ENCODE measurements at places on chromosomes 13 and 19.

GRCh38 chr19:2523630-2524311 lies 47.8 kb downstream of the GADD45B start:
- DNase-seq: no peak

DNA sequence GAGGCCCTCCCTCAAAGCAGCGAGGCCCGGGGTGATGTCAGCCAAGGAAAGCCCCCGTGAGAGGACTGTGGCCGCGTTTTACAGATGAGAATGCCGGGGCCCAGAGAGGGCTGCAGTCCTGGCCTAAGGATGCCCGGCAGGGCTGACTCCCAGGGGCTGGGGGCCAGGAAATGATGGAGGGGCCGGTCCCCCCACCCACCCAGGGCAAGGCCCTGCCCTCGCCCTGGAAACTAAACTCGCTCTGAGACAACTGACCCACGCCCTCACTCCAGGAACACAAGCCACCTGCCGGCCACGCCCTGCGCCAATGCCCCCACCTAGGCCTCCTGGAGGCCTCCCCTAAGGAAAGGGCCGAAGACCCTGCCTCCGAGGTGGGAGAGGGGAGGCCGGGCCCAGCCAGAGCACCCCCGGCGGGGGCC lies 7.2 kb downstream of the ZBTB7A start:
- no peak for DNase-seq

GRCh38 chr13:42119041-42119440 lies 70.6 kb downstream of the DGKH start:
- DNase-seq: no peak

GRCh38 chr13:45492538-45492937 lies 27.8 kb downstream of the COG3 start:
- DNase-seq: no peak

- no peak for DNase-seq
These were observed 17.9 kb upstream of the C2CD4C start for GRCh38 chr19:426725-427445.

- peak; percentile 62 for DNase-seq
These were observed 11.0 kb downstream of the FUZ start for GRCh38 chr19:49801966-49802661.

DNA sequence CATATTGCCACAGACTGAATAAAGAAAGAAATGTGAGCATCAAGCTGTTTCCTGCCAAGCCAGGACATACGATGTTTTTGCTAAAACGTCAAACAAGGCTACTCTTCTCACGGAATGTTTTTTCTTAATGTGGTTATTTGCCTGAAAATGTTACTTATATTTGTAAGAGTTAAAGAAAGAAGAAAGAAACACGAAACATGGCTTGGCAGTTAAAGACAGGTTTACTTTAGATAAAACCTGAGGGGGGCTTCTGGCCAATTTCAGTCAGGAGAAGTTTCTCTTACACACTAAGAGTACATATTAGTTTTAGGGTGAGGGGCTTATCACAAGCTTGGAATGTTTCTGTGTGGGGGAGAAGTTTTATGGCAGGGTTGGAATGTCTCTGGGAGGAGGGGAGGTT lies 4.4 kb upstream of the OR10H4 start:
- DNase-seq: no peak

GRCh38 chr13:97878431-97879375 lies 74.8 kb upstream of the IPO5 start:
- no peak for DNase-seq

- no peak for DNase-seq
These were observed 93.6 kb upstream of the ZNF507 start for GRCh38 chr19:32251634-32252332.

- no peak for DNase-seq
These were observed 29.3 kb upstream of the NANOS3 start for GRCh38 chr19:13847407-13848339.

DNA sequence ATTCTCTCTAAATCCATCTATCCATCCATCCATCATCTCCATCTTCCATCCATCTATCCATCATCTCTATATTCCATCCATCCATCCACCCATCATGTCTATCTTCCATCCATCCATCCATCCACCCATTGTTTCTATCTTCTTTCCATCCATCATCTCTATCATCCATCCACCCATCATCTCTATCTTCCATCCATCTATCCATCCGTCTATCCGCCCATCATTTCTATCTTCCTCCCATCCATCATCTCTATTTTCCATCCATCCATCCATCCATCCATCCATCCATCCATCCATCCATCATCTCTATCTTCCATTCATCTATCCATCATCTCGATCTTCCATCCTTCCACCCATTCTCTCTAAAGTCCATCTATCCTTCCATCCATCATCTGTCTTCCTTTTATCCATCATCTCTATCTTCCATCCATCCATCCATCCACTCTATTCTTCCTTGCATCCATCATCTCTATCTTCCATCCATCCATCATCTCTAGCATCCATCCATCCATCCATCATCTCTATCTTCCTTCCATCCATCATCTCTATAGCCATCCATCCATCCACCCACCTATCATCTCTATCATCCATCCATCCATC lies 34.7 kb downstream of the NWD1 start:
- no peak for DNase-seq

DNA sequence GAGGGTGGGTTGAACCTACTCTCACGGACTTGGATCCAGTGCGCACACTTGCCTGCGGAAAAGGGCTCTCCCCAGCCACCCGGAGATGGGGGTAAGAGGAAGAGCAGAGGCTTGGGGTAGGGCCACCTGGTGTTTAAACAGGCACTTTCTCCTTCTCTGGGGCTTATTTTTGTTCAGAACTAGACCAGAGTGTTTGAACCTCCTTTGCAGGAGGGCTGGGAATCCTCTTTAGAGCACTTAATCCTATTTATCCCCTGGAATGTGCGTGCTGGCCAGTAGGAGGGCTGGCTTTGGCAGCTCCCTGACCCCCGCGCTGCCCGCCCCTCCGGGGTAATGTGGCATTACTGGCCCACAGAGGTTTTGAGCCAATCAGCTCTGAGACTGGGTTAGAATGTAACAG lies 2.0 kb downstream of the RGS9BP start:
- no peak for DNase-seq

DNA sequence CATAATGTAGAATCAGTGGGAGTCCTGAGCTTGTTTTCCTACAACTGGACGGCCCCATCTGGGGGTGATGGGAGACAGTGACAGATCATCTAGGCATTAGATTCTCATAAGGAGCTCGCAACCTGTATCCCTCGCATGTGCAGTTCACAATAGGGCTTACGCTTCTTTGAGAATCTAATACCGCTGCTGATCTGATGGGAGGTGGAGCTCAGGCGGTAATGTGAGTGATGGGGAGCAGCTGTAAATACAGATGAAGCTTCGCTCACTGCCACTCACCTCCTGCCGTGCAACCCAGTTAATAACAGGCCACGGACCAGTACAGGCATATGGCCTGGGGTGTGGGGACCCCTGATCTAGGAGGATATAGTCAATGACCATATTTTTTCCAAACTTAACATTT lies 38.8 kb downstream of the RCBTB1 start:
- DNase-seq: no peak

- DNase-seq: no peak
These were observed 14.7 kb upstream of the ARRDC2 start for GRCh38 chr19:17993076-17993813.

DNA sequence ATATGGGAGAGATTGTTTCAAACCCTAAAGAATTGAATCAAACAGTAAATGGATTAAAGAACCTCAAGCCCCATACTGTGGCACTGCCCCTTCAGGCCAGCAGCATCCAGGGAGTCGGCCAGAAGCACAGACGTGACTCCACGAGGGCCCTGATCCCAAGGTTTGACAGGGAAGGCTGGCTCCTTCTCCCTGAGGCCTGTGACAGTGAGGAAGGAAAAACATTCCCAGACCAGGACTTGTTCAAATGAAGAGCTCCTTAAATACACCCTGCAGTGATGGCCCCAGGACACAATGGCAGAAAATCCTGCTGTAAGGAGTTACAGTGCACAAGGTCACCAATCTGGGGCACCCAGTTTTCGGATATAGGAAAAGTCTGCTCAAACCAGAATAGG lies 91.0 kb downstream of the COL4A1 start:
- DNase-seq: no peak

GRCh38 chr13:29948244-29948643 lies 97.8 kb upstream of the UBL3 start:
- DNase-seq: no peak

- DNase-seq: no peak
These were observed 67.1 kb upstream of the ATP12A start for GRCh38 chr13:24613128-24613527.

DNA sequence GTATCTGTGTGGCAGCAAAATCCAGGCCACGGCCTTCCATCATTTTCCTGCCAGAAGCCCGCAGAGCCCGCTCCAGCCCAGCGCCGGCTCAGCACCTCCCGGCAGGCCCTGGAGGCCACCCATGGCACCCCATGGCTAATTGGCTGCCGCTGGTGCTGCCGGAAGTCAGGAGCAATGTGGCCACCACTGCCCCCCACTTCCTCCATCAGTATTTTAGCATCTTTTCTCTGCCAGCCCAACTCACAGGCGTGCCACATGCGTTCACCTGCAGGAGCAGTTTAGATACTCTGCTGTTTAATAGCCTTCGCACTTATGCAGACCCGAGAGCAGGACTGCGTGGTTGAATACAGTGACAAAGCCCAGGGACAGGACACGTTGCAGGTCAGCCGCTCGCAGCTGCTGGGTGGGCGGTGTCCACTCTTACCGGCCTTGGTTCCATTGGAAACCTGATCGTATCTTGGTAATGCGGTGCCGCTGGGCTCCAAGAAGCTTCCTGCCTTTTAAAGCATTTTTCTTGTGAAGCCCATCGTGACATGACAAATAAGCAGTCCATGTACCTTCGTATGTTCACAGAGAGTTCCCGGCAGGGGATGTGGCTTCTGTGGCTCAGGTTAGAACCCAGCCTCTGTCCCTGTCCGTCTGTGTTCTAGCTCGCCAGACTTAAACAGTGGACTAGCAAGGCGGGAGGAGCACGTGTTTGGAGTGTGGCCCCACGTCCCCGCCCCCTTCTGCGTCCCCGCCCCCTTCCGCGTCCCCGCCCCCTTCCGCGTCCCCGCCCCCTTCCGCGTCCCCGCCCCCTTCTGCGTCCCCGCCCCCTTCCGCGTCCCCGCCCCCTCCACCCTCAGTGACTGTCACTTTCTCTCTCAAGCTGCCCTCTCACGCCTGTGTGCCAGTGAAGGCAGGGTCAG lies 162.0 kb upstream of the SOX1 start:
- no peak for DNase-seq

DNA sequence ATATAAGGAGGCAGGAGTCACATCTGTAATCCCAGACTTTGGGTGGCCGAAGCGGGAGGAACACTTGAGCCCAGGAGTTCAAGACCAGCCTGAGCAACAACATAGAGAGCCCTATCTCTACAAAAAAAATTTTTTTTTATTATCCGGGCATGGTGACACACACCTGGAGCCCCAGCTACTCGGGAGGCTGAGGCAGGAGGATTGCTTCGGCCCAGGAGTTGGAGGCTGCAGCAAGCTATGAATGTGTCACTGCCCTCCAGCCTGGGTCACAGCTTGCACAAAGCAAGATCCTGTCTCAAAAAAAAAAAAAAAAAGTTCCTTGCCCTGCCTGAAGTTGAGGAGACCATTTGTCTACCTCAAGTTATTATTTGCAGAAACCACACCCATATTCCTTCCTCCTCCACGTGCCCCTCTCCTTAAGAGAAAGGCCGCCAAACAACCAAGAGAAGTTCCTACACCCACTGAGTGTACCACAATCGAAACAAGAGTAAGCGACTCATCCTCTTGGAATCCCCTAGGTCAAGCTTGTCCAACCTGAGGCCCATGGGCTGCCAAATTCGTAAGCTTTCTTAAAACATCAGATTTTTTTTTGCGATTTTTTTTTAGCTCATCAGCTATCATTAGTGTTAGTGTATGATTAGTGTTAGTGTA lies 2.2 kb downstream of the ABCC4 start:
- DNase-seq: no peak

DNA sequence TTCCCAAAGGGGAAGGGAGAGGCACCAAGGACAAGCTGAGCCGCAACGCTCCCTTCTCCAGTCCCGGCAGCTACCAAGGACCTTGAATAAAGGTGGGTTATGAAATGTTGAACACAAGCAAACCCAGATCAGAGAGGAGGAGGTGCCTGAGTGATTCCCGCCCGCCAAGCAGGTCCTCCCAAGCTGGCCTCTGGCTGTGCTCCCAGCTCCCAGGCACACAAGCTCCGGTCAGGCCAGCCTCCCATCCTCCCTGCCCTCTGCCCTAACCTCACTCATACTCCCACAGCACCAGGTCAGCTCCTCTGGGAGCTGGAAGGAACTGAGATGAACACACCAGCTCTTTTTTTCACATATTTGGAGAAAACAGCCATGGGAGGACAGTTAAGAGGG lies 3.7 kb downstream of the NAPA start:
- no peak for DNase-seq

DNA sequence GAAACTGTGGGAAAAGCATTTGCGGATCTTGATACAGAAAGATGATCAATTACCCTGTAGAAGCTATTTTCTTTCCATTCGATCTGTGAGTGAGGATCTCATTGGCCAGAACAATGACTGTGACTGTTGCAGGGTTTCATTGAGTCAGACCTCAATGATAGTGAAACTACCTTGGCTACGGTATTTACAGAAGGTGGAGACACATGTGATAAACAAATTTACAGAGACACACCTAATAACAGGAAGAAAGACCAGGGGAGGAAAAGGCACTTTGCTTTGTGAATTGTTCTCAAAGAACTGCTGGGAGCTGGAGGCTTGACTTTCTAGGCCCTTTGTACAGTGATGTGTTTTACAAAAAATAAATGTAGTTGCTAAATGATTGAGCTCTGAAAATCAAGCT lies 19.9 kb upstream of the ARGLU1 start:
- DNase-seq: no peak

DNA sequence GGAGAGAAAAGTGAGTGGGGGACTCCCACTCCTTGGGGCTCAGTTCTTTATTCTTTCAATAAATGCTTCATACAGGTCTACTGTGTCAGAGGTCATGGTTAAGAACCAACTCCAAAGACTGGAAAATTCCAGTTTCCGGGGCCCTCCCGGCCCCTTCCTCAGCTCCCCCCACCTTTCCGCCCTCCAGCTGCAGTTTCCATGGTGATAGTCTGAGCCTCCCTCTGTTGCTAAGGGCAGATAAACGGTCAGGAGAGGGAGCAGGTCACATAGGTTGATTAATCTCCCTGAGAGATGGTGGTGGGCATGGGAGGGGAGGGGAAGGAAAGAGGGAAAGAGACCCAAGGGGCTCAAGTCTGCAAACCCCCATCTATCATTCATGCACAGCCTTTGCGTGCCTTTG lies 131.5 kb upstream of the USP29 start:
- DNase-seq: no peak

DNA sequence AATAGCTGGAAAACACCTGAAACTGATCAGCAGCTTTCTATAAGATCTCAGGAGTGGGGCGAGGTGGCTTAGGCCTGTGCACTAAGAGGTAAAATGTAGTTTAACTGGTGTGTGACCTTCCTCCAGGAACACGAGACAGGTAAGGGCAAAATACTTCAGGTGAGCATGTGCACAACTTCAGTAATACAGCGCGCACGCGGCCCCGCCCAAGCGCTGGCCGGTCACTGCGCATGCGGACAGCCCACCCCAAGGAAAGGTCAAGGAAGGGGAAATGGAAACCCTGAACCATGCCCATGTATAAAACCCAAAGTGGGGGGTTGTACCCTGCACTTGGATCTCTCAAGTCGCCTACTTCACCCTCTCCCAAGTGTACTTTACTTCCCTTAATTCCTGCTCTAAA lies 49.4 kb upstream of the ARHGEF7 start:
- no peak for DNase-seq

All from NCI-H1048 (cell line).